ENCODE measurements at places on chromosomes 4 and X.

GRCh38 chr4:124151031-124151430 is 561.5 kb downstream of the ANKRD50 start:
- DNase-seq, result no peak

DNA sequence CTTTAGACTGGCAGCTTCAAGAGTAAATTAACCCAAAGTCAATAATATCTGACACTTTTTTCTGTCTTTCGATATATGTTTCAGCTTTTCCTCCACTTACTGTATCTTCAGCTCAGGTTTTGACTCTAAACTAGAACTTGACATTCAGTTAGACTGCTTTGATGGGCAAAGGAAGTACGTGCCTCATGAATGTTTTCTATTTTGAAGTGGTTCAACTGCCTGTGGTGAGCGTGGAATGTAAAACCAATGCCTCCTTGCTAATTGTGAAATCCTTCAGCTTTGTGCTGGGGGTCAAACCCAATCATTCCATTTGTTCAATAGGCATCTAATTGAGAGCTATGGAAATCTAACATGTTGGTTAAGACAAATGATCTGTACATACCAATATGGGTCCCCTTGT is 857.0 kb upstream of the HTR2C start:
- no peak for DNase-seq

DNA sequence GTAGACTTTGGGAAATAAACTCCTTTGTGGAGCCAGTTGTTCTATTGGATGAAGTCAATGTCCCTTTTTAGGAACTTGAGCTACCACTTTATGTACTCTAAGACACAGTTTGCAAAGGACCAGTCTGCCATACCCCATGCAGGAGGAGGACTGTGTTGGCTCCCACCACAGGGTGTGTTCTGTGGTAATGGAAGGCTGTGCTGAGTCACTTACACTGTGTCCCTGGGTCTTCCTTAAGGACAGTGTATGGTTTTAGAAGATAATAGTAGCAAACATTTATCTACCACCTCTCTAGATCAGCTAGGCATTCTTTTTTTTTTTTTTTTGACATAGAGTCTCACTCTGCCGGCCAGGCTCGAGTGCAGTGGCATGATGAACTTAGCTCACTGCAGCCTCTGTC is 184.0 kb upstream of the PGRMC2 start:
- DNase-seq, result no peak

DNA sequence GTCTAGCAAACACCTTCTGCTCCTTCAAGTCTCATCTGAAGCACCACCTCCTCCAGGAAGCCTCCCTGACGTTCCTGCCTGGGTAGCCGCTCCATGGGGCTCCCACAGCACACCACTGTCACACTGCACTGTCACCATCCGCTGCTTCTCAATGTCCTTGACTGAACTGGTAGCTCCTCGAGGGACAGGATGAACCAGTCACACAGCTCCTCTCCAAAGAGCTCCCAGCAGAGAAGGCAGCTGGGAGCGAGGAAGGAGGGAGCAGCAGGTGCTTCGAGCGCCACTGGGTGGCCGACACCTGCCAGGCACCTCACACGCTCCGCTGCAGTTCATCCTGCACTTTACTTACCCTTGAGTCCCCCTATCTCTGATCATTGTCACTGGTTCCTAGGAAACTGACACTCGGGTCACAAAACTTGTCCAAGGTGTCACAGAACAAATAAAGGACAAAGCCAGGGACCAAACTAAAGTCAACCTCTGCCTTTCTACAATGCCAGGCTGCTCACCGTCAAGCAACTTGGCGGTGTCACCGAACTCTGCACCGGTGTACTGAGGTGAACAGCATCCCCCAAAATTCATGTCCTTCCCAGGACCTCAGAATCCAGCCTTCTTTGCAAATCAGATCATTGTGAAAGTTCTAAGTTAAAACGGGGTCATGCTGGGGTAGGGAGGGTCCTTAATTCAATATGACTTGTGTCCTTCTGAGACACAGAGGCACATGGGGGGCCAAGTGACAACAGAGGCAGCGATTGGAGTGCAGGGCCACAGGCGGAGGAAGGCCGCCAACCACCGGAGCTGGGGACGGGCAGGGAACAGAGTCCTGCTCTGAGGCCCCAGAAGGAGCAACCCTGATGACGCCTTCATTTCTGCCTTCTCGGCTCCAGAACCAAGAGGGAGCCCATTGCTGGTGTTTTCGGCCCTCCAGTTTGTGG is 5.5 kb upstream of the S100P start:
- DNase-seq, result no peak

DNA sequence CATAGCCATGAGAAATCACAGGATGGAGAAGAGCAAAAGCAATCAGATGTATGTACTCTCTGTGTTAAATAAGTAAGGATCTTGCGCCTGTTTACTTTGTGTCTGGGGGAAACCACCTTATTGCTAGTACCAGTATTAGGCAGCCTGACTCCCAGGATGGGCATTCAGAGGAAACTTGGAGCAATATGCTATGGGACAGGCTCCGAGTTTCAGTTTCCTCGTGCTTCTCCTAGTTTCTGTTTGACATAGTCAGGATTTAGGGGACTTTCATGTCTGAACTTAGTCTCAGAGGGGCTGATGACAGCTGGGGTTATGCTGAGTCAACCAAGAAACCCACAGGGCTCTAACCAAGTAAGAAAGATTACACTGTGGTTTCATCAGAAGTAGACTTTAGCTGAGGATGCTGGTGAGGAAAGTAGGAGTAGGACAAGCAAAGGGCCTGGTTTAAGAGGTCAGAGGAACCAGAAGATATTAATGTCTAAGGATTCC is 13.5 kb downstream of the NSUN7 start:
- no peak for DNase-seq

GRCh38 chr4:134313591-134313990 is 112.0 kb upstream of the PABPC4L start:
- DNase-seq, result no peak

GRCh38 chr4:8696369-8697127 is 104.0 kb downstream of the CPZ start:
- no peak for DNase-seq

GRCh38 chrX:54825716-54826438 is 18.3 kb downstream of the MAGED2 start:
- no peak for DNase-seq

GRCh38 chrX:13430136-13430827 is 110.4 kb upstream of the ATXN3L start:
- DNase-seq, result no peak

- DNase-seq, result no peak
Observed at GRCh38 chrX:44669626-44670025, 127.0 kb upstream of the FUNDC1 start.

- DNase-seq, result no peak
Observed at GRCh38 chrX:43269201-43269600, 386.9 kb upstream of the MAOA start.

GRCh38 chrX:3713225-3713936 is at the start of gene PRKX:
Gene PRKX (minus strand): TSS chrX:3713649. CDS start chrX:3713253, 396 bp downstream.
- peak; percentile 62 for DNase-seq

GRCh38 chr4:139642364-139642763 is 23.3 kb upstream of the MGST2 start:
- DNase-seq, result no peak

GRCh38 chr4:71287305-71287704 is 51.5 kb upstream of the SLC4A4 start:
- no peak for DNase-seq

GRCh38 chr4:135240796-135241195 is 1039.2 kb upstream of the PABPC4L start:
- DNase-seq, result no peak

GRCh38 chrX:50000937-50001542 is 78.6 kb downstream of the CLCN5 start:
- DNase-seq, result no peak

- no peak for DNase-seq
Observed at GRCh38 chr4:89837993-89838390, 1.0 kb upstream of the SNCA start.

DNA sequence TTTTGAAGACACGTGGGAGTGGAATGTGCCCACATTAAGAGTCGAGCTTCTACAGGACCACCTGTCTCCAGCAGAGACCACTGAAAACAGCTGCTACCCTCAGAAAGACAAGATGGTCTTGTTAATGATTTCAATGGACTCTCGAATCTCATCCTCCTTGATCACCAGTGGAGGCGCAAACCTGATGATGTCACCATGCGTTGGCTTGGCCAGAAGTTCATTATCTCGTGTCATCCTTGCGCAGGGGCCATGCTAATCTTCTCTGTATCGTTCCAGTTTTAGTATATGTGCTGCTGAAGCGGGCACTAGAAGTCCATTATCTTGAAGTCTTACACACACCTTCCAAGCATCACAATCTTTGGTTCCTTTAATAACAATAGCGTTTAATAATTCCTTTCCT is 23.3 kb downstream of the SPACA5B start:
- DNase-seq, result no peak

DNA sequence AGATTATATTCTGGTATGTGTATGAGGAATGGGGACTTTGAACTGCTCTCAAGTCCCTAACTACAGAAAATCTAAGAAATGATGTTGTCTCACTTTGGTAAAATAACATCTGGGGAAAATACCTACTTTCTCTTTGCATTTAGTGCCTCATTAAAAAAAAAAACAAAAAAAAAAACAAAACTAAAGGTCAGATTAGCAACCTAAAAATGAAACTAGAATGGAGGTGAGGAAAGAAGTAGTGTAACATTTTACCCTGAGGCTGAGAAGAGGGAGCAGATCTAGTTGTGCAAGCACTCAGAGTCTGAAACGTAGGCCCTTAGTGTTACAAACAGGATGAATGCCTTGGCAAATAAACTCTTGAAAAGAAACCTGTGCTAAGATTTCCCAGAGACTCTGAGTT is 56.0 kb downstream of the VGLL1 start:
- no peak for DNase-seq

GRCh38 chrX:13533726-13534125 is 35.7 kb upstream of the EGFL6 start:
- no peak for DNase-seq
